ENCODE measurements at places on chromosomes 5 and 9. TPM values are rescaled to one million over a fixed set of nuclear protein-coding genes. Genes with fewer than 3 reads are reported as not detected.

DNA sequence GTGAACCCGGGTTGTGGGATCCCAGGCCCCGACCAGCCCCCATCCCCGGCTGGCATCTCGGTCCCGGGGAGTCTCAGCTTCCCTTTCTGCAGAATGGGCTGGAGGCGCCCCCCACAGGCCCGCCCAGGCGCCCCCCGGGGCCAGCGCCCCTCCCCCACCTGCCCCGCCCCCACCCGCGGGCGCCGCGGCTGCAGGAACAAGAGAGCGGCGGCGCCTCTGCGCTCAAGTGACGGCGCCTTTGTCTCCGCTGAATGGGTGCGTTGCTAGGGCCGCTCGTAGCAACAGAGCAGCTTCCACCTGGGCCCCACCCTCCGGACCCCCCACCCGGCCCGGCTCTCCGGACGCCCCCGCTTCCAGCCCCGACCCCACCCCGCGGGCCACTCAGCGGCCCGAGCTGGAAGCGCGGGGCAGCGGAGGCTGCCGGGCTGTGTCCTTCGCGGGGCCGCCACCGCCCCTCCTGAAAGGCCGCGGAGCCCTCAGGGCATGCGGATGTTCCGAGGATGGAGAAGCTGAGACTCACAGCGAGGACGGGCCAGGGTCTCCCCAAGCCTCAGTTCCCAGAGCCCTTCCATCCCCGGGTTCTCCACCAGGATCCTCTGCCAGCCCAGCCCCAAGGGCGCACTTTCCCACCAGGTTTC lies 27.5 kb downstream of the ADGRD2 start:
- DNase-seq, result no peak

DNA sequence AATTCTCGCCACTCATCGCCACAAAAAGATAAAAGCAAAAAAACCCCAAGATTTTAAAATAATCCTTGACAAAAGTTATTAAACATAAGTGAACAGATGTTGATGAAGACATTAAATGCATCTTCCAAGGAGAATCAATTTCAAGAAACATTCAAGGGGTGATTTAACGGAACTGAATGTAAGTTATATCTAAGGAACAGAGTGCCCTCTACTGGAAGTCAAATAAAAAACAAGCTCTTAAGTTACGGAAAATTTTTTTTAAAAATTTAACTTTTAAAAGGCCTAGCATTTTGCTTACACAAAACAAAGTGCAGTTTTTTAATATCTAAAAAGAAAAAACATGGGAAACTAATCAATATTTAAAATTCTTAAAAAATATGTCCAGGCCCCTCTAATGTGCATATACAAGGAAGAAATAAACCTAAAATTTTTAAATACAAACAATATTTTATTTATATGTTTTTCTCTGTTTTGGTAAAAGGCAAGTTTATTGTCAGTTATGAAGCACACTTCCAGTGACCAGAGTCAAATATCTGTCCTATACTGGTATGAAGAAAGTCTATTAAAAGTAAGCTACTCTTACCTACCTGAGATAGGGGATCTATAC lies 28.0 kb downstream of the TEX10 start:
- no peak for DNase-seq

DNA sequence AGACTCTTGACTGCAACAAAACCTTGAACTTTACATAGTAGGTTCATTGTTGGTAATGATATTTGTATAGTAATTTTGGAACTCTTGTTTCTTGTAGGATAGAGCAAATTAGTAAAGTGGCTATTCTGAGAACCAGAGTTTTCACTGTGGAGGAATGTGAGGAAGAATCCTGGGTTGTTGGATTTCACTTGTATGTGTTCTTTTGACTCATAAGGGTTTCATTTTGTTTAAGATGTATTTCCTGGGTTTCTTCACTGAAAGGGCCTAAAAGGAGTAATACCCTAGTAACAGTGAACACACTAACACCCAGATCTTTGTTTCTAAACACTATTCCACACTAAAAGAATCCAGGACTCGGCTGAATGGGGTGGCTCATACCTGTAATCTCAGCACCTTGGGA lies 20.1 kb downstream of the TTC1 start:
- DNase-seq, result no peak

GRCh38 chr9:116576386-116576785 lies 110.7 kb upstream of the TRIM32 start:
- no peak for DNase-seq

Gene PCSK1
- not detected for total RNA-seq

All from T-helper 17 cell (primary cell).